G401 (cell line): ENCODE measurements at places on chromosomes 11 and 22. TPM values are rescaled to one million over a fixed set of nuclear protein-coding genes. Genes with fewer than 3 reads are reported as not detected.
A peak's percentile ranks its signal among the peaks of the same experiment; 100 is the strongest.

DNA sequence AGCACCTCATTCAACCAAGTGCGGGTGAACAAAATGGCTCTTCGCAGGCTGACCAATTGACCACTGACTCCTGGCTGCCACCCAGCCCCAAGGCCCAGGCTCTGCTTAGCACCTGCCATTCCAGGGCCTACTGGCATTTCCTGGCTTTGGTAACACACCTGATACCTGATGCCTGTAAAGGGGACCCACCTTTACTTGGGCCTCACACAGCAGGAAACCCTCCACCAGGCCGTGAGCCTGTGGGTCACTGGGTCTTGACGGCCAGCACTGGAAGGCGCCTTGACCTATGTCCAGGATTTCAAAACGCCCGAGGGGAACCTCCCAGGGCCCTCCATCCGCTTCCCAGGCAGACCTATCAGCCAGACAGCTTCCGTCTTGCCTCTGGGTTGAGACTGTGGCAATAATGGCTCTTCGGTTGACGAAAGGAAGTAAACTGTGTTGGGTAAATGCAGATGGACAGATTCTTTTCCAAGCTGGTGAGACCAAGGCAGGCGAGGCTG, 16.8 kb upstream of the TMEM184B start:
- no peak for DNase-seq

- no peak for DNase-seq
Measured at GRCh38 chr11:93116641-93117441, 81.0 kb downstream of the SLC36A4 start.

The SLC16A8 gene
- total RNA-seq: not detected in 2 replicates

The GRIK4 gene
- total RNA-seq: 0.37 and 0.51 TPM in 2 replicates

The NTM gene
- 11.4 and 11.5 TPM in 2 replicates for total RNA-seq

GRCh38 chr11:11311169-11311568, 41.9 kb downstream of the CSNK2A3 start:
- no peak for DNase-seq

DNA sequence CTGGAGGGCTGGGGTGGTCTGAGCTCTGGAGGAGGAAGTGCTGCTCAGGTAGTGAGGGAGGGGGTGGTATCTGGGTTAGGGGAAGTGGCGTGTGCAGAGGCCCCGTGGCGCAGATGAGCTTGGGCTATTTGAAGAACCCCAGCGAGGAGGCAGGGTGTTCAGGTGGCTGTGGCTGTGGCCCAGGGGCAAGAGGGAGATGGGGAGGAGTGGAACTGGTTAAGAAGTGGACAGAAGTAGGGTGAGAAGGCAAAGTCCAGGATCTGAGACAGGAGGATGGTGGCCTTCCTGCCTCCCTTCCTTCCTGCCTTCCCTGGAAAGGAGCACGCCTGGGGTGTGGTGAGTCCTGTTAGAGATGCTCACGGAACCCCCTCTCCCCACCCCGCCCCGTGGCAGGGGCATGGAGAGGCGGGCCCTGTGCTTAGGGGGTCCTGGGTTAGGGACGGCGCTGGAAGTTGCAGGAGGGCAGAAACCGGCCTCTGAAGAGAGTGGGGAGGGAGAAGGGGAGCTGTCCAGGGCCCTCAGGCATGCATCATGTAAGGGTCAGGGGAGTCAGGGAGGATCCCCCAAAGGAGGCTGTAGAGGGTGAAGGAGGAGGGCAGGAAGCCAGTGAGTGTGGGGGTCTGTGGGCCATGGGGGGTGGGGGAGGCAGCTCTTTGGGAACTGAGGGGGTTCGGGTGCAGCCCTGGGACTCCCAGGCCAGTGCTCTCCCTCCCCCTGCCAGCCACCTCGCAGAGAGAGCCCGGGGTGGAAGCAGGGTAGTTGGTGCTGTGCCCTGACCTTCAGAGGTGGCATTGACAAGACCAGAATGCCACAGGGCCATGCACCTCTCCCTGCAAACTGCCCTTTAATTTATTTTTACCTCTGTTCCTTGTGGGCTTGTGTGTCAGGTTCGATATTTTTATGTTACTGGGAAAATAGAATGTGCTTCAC, 63.7 kb upstream of the PARVG start:
- DNase-seq: no peak

The OSBP gene
- total RNA-seq: 66.3 and 74.1 TPM in 2 replicates

DNA sequence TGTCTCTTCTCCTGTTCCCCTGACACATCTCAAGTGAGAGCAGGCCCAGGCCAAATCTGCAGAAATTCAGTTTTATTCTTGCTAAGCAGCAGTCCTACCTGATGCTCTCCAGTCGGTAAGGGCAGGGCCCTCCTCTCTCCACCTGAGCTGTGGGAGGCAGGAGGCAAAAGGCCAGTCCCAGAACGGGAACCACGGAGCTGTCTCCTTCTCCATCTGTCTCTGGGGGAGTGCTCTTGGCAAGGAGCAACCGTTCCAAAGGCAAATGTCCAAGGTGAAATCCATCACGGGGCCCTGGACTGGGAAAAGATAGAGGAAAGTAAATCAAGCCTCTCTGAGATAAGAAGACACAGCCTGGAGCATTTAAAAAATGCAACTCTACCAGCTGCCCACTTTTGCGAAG, 65.2 kb upstream of the CDON start:
- peak; percentile 97 for DNase-seq

DNA sequence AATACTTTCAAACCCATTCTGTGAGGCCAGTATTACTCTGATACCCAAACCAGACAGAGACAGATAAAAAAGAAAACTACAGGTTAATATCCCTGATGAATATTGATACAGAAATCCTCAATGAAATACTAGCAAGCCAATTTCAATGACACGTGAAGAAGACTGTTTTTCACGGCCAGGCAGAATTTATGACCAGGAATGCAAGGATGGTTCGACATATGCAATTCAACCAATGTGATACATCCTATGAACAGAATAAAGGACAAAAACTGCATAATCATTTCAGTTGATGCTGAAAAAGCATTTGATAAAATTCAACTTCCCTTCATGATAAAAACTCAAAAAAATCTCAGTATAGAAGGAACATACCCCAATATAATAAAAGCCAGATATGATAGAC, 44.5 kb downstream of the SLC22A24 start:
- no peak for DNase-seq

DNA sequence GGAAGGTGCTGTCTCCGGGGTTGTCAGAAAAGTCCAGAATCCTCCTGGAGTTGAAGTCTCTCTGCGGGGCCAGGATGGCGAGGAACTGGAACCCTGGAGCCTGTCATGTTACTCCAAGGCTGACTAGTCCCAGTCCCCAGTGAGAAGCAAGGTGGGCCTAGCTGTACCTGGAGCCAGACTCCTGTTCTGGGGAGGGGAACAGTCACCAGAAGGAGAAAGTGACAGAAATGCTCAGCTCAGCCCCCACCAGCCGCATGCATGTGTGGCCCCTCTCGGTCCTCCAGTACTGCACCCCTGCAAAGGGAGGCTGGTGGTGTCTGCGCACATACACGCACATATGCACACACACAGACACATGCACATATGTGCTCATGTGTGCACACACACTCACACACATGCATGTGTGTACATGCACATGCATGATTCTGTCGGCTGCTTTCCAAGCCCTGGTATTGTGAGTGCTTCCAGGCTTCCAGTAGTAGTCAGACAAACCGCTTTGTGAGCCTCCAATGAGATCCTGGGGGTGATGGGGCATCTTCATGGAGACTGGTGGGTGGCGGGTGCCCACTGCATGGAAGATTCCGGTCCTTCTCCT, 54.3 kb downstream of the RTL6 start:
- DNase-seq: no peak

DNA sequence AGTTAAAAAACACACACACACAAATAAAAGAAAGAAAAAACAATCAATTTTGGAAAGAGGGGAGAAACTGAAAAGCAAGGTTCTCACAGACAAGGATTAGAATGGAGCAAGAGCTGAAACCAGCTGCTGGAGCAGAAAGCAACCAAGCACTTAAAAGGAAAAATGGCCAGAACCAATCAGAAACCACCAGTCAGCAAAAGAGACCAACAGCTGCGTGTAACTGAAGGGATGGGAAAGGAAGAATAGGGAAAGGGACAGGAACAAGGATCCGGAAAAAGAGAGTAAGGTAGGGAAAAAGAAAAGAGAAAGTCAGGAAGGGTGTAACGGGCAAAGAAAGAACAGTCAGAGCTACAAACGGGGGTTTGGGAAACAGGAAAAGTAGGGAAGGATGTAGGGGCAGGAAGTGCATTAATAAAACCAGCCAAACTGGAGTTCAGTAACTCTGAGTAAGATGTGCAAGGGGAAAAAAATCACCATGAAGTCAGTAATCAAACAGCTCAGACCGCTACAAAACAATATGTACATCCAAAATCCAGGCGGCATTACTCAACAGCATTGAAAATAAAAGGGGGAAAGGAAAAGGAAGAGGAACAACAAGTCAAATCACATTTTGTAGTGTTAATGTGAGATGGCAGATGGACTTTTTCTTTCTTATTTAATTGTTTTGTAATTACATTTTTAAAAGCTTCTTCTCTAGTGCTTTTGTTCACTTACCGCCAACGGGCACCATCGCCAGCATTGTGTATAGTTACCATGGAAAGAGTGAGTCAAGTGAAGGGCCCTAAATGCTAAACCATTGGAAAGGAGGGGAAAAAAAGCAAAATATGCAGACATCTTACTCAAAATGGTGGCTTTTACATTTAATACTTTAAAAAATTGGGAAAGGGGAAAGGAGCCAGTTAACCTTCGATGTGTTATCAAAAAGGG, 49.2 kb downstream of the APOL5 start:
- DNase-seq: peak; percentile 26

DNA sequence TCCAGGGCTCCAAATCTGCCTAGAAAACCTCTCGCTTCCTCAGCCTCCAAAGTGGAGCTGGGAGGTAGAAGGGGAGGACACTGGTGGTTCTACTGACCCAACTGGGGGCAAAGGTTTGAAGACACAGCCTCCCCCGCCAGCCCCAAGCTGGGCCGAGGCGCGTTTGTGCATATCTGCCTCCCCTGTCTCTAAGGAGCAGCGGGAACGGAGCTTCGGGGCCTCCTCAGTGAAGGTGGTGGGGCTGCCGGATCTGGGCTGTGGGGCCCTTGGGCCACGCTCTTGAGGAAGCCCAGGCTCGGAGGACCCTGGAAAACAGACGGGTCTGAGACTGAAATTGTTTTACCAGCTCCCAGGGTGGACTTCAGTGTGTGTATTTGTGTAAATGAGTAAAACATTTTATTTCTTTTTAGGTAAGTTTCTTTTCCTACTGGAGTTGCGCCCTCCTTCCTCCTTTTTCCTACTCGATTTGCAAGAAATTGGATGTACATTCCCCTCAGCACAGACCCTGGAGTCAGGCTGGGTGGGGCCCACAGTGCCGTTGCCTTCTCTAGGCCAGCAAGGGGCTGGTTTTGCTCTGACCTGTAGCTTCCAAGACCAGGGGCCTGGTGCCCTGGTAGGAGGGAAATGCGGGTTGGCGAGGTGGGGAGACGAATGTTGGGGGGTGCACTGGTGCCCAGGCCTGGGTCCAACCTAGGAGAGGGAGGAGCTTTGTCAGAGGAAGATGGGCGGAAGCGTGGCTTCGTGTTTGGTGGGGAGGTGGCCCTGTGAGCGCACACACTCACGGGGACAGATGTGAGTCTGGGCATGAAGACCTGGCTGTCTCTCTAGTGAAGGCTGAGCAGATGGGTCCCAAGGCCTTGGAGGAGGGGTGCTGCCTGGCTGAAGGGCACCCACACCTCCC, 50.6 kb downstream of the ST14 start:
- no peak for DNase-seq

GRCh38 chr22:26983311-26983710, 325.9 kb downstream of the MIAT start:
- no peak for DNase-seq

The VSIG10L2 gene
- not detected in 2 replicates for total RNA-seq

- no peak for DNase-seq
Measured at GRCh38 chr22:44573451-44573850, 75.4 kb upstream of the RTL6 start.

GRCh38 chr11:10358696-10359095, 53.8 kb downstream of the ADM start:
- DNase-seq: no peak
